ENCODE measurements at places on chromosomes 5 and 9.
A peak's percentile ranks its signal among the peaks of the same experiment; 100 is the strongest.

DNA sequence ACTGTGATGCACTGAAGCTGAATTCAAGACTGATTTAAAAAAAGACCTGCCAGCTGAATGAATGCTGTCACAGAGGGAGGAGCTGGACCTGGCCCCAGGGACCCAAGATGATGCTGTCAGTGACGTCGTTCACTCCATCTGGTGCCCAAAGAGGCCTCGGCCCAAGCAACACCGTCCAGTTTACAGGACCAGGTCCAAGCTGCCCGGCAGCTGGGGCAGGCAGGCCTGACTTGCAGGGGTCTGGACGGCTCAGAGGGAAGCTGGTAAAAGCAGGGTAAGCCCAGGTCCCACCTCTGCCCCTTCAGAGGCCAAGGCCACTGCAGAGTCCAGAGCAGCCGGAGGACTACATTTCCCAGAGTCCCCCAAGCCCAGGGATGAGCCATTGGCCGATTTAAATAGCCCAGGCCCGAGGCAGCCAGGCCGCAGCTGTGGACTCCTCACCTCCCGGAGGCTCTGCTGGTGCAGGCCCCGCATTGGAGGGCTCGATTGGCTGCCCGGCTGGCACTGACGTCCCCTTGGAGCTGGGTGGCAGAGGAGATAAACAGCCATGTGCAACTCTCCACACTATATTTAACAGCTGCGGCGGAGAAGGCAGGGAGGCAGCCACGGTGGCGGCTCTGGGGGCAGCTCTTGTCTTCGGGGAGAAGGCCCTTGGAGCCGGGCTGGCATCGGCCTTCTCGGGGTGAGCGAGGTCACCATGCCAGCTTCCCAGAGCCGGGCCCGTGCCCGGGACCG, at the start of gene PLPP7:
TSS of gene PLPP7 (plus strand) at position 423 of the 735 bp plus-strand sequence. CDS start at position 698, 275 bp downstream.
- peak; percentile 23 for DNase-seq

- DNase-seq = no peak
These were observed 437.3 kb downstream of the DTWD2 start for GRCh38 chr5:118551031-118551430.

DNA sequence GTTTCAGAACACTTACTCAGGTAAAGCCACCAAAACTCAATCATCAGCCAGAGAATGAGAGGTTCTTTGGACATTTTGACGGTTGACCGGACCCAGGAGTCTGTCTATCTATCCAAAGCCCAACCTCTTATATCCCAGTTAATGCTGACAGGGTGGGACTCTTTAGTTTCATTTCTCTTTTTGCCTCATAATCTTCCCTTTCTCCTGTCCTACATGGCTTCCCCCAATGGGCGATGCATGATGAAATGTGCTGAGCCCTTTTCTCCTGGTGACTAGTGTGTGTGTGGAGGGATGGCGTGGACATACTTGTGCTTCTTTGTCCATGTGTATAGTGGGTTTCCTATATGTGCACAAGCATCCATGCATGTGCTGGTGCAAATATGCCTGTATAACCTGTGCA, at the start of gene TIMD4:
TSS of gene TIMD4 (minus strand) at position 102 of the 400 bp plus-strand sequence. CDS start at position 74, 28 bp downstream.
- no peak for DNase-seq

DNA sequence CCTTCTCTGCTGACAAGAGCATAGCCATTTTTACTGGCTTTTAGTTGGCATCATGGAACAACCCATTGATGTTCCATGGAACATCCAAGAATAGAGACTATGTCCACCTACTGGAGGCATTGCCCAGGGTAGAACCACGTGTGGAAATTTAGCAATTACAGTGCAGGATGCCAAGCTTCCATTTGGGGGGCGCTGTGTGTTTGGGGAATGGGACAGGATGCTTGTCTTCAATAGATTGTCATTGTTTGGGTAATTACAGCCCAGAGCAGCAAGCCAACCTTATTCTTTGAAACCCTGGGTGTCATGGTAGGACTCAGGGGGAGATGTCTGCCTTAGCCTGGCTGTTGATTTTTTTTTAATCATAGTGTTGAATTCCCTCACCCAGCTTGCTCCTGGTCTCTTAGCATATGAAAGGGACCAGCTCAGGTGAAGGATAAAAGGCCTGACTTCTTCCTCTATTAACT, 171.1 kb downstream of the DOCK2 start:
- no peak for DNase-seq

GRCh38 chr5:16854351-16854750, 81.7 kb downstream of the MYO10 start:
- no peak for DNase-seq

DNA sequence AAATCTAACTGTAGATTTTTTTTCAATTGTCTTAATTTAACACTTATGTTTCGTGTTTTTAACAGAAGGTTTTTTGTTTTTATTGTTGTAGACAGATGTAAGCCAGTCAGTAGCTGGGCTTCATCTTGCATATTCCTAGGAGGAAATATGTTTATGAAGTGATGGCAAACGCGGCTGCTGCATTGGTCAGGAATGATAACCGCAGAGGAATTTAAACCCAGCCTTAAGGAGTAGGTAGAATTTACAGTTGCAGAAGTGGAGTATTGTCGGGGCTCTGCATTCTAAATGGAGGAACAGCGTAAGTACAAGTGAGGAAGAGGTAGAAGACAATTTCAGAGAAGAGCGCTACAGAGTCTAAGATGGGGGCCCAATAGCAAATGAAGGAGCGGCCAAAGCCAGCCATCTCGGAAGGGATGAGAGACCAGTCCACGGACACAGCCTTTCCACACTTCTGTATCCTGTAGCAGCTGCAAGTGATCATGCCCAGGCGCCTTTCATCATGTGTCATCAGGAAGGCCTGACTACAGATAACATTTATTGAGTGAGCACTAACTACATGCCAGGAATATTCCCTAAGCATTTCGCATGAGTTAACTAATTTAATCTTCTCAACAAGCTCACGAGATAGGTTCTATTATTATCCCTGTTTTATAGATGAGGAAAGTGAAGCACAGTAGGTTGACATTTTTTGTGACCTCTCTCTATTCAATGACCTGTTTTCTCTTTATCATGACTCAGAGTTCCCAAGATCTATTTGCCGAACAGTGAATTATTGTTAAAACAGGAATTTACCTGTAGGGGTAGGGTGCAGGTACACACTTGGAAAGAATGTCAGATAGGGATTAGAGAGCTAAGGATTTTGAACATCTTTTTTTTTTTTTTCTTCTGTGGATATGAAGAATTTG, 38.1 kb downstream of the CMYA5 start:
- DNase-seq = no peak

- no peak for DNase-seq
These were observed 99.1 kb downstream of the KCNT1 start for GRCh38 chr9:135801070-135801469.

DNA sequence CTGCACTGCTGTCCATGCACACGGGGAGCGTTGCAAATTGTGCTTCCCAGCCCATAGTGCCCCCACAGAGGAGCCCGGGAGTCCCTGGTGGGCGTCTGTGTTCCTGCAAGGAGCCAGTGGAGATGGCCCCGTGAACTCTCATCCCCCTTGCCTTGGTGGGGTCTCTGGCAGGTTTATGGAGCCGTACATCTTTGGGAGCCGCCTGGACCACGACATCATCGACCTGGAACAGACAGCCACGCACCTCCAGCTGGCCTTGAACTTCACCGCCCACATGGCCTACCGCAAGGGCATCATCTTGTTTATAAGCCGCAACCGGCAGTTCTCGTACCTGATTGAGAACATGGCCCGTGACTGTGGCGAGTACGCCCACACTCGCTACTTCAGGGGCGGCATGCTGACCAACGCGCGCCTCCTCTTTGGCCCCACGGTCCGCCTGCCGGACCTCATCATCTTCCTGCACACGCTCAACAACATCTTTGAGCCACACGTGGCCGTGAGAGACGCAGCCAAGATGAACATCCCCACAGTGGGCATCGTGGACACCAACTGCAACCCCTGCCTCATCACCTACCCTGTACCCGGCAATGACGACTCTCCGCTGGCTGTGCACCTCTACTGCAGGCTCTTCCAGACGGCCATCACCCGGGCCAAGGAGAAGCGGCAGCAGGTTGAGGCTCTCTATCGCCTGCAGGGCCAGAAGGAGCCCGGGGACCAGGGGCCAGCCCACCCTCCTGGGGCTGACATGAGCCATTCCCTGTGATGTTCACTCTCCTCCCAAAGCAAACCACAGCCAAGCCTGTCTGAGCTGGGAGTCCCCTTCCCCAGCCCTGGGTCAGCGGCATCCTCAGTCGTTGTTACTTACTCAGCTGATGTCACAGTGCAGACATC, 3.1 kb downstream of the MRPS2 start:
- no peak for DNase-seq

DNA sequence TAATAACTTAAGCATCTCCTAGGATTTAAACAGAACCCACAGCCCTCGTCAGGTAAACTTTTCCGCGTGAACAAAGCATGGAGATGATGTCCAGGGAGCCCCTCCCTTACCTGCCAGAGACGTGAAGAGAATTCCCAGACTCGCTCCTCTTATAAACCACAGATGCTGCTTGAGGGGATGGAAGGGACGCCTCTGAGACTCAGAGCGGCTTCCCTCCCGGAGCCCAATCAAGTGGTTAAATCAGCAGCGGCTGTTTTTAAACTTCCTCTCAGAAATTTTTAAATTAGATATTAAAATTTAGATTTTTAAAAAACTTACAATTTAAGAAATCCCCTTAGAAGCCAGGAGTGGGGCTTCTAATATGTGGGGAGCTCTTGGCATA, 71.8 kb downstream of the RAPGEF1 start:
- DNase-seq = no peak

DNA sequence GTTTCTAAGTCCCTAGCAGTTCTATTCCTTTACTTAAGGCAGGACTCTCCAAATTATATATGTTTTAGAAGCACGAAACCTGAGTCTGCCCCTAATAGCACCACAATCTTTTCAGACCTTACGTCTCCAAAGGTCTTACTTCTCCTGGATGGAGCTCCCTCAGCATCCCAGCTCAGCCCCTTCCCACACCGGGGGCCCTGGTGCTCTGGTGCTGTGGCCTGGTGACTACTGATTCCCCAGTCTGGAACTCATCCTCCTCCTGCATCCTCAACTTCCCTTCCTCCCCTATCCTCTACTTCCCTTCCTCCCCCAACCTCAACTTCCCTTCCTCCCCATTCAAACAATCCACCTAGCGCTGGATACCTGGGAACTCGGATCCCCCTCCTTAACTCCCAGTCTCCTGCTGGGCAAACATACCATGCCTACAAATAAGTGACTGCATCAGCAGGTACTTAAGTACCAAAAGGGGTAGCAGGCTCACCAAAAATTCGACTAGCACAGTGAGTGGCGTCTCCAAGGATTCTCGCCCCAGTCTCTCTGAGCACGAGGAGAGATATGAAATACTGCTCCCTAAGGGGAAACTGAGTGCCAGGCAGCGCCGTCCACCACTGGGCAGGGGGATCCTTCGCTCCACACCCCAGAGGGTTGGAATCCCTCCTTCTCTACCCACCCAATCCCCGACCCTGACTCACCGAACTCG, 831 bp downstream of the IGFBPL1 start:
- no peak for DNase-seq

GRCh38 chr5:37557734-37558293, 178.7 kb downstream of the WDR70 start:
- peak; percentile 8 for DNase-seq

Measured in NAMALWA (cell line).